Hematopoietic multipotent progenitor cell treated with erythropoietin and hydrocortisone succinate and interleukin-3 and kit ligand, for 4 days (in vitro differentiated cells): ENCODE measurements at places on chromosomes 5 and 9.
A peak's percentile ranks its signal among the peaks of the same experiment; 100 is the strongest.

DNA sequence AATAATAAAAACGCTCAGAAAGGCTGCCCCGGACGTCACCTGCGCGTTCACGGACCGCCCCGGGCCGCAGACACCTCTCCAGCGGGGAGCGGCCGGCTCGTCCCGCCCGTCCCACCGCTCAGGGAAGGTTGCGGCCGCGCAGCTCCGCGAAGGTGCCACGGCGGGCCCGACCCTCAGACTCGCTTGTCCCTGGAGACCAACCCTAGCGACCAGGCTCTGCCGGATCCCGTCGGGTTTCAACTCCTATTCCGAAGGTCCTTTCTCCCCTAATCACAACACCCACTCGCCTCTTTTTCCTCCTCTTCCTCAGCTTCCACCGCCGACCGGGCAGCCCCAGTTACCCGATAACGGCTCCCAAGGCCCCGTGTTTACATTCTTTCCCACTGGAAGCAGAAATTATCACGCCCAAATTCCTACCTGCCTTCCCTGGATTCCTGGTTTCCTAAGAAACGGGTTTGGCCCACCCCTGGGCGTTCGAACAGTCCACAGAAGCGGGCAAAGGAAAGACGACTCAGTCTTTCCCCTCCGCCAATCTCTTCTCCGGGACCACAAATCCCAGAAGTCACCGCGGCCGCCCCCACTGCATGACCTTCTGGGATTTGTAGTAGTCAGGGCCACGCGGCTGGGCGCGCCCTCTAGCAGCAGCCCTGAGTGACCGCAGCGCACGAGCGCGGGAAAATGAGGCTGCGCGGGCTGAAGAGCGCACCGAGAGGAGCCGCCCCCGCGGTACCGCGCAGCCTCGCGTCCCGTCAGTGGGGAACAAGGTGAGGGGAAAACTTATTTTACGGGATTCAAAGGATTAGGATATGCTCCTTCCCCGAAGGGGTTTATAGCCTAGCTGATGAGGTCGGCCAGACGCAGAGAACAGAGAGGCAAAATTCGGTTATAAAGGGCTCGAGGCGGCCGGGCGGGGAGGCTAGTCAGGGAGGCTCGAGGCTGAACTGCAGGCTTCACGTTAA is at the start of gene TTC33:
Gene TTC33, minus strand, starts transcription at position 555 of the 959 bp plus-strand sequence. CDS start 8,943 bp downstream, outside the sequence.
- DNase-seq = peak; percentile 98

DNA sequence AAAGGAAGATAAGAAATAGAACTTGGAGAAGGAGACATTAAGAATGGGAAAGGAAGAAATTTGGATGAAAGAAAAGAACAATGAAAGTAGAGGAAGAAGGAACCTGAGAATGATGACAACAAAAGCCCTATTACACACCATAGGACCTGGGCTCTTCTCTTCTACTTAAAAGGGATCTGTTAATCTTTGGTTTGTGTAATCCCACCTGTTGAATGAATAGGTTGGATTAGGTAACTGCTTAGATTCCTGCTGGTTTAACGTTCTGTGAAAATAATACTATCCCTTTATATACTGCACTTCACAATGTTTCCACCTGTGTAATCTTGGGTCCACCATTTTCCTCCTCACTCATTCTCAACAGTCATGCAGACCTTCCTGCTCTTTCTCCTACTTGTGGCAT is 157.8 kb upstream of the ATP10B start:
- DNase-seq = no peak

DNA sequence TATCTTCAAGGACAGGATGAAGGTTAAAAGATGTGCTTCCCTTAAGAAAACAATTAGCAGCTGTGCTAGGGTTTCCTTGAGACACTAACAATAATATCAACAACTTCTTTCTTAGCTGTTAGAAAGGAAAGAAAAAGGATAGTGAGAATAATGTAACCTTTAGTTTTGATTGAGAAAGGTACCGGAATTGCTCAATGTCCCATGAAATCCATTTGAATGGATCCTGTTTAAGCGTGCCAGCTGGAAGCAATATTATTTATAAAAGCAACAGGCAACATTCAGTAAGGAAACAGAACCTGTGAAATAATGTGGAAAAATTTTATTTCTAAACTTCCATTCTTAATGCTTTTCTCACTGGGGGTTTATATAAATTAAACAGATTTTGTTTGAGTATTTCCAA is 120.9 kb downstream of the CCDC192 start:
- DNase-seq = no peak

DNA sequence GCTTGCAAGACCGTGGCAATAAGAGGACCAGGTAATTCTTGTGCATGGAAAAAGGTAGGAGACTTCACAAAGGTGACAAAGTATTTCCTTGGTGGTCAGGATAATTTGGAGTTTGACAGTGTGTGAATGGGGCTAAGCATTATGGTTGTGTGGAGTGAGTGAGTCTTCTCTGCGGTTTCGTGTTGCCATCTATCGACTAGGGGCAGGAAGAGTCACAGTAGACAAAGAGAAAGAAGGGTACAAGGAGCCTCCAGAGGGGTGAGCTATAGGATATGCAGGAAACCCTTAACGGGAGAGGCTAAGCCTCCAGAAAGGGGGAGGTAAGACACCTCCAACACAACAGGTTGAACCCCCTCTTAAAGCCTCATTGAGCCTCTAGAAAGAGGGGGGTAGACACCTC is 64.0 kb upstream of the RANBP6 start:
- DNase-seq = no peak

DNA sequence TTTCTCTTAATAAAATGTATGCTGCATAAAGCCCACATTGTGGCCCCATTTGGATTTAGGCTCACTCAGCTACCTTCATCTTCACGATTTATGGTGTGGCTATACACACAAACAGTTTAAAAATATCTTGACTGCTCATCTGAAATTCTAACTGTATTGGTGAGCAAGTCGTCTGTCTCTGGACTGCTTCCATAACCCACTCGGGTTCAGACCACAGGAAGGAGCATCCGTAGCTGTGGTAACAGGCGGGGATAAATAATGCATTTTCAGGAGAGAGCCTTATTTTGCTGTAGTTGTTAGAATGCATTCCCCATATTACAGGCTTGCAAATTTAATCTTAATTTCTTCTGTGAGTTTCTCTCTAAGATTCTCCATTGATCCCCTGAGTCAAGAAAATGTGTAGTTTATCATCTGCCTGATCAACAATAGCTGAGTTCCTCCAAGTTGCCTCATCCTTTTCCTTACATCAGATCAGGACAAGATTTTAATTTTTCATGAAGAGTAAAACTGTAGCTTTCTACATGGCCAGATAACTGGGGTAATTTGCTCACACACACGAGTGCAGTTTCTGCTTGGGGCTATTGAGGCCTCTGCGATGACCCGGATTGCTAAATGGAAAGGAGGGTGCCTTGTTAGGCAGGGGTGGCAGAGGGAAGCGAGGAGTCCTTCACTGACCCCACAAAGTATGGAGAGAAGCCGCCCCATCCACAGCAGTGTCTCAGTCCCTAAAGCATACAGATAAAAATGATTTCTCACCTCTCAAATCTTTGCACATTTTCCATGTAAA is 133.9 kb downstream of the FSTL4 start:
- no peak for DNase-seq

DNA sequence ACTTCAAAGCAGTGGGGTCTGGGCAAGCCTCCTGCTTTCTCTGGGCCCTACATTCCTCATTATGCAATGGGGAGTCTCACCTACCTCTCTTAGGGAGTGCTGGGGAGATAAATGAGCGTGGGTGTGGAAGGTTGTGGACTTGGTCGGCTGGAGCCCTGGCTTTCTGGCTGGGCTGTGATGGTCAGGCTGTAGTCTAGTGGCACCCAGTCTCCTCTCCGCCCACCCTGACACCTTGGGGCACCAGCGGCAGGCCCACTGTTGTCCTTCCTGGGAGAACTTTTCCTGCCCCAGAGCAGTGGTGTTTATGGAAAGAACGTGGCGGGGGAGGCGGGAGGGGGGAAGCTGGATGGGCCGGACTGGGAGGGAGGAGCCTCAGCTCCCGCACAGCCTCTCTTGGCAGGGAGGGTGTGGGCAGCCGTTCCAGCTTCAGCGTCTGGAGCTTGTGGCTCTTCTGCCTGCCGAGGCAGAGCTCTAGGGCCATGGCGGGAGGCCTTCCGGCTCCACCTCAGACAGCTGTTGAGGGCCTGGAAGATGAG is 4.1 kb downstream of the PTGS1 start:
- DNase-seq = peak; percentile 85

DNA sequence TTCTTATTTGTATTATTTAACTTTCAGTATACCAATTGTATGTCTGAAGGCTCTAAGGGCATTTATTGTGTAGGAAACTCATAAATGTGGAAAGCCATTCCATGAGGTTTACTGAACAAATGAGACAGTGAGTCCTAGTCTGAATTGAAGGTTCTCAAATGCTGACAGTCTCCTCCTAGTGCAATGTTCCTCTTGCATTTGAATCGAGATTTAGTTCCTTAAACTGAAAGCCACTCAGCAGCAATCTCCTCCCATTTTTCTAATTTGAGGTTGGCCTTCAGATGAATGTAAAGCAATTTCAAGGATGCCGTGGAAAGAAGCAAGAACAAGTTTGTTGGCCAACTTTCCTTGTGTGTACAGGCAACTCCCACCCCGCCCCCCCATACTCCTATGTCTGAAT is 493.2 kb upstream of the KLF4 start:
- peak; percentile 27 for DNase-seq

DNA sequence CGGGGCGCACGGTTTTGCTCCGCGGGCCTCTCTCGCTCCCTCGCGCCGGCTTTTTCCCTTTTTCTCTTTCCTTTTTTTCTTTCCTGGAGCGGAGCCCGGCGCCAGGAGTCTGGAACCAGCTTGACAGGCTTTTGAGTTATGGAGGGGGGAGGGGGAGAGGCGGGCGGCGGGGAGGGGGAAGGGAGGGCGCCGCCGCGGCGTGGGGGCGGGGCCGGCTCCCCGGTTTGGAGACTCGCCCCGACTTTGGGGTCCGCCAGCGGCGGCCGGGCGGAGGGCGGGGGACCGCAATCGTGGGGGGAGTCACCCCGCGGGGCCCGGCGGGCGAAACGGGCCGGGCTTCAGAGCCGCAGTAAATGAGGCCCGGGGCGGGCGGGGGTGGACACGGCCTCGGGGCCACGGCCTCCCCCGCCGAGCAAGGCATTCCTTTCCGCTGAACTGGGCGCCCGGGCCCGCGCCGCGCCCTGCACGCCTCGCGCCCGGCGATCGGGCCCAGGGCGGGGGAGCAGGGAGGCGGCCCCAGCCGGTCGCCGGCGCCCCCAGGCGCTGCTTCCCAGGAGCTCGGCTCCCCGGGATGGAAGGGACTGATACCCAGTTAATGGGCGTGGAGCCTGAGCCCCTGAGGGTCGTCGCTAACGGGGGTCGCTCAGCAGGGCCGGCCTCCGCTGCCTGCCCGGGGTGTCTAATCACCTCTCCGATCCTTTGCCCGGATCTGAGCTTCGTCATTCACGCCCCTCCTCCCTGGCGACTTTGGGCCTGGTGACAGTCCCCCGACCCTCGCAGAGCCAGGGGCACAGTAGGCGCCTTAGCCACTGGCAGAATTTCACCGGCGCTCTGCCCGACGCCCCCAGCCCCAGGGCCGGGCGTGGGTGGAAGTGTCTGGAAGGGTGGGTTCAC is 138.1 kb downstream of the C9orf50 start:
- peak; percentile 41 for DNase-seq

DNA sequence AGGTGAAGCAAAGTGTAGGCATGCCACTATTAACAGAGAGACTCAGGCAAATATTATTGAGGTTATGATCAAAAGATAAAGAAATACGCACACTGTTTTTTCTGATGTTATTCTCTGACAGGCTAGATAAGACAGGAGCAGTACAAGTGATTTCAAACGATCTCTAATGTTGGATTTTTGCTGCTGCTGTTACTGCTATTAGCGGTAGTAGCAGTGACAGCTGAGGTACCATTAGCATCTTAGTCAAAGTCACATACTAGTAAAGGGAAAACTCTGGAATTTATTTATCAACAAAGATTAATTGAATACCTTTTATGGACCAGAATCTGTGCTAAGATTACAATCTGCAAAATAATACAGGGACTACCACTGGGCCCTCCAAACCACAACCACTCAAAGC is 362.4 kb upstream of the CDH6 start:
- DNase-seq = no peak

- peak; percentile 98 for DNase-seq
Observed at GRCh38 chr9:126471084-126471624, 142.6 kb upstream of the LMX1B start.

DNA sequence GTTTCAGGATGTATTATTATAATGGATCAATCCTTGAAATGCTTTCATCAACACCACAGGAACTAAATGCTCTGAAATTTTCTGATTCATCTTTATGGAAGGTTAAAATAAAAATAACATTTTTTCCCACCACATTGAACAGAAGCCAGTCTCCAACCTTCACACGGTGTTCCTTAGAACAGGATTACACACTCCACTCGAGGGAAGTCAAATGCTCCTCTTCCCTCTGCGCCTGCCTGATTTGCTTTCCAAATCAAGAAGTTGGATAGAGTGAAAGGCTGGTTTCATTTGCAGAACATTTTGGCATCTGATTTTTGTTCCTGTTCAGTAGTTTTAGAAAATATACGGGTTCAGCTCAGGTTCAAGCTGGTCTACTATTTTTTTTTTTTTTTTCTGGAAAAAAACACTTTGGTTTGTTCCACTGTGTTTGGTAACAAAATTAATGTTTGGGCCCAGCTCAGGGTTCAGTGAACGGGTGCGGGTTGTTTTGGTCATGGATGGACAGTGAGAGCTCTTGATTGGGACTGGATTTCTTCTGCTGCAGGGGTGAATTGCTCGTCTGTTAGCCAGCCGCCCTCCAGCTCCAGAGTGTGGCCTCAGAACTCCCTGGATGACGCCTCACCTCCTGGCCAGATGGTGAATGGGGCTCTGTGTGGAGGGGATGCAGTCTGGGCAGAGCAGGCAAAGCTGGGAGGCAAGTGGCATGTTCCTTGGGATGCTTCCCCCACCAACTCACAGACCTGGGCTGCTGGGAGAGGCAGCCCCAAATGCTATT is 82.4 kb upstream of the STC2 start:
- DNase-seq = no peak

GRCh38 chr5:35029333-35029732 is 18.4 kb downstream of the AGXT2 start:
- DNase-seq = no peak

- peak; percentile 90 for DNase-seq
Observed at GRCh38 chr5:132456296-132456986, 34.1 kb downstream of the IRF1 start.

- no peak for DNase-seq
Observed at GRCh38 chr9:12879961-12880360, 105.1 kb downstream of the LURAP1L start.

- DNase-seq = no peak
Observed at GRCh38 chr5:2591777-2592453, 159.6 kb downstream of the IRX2 start.

DNA sequence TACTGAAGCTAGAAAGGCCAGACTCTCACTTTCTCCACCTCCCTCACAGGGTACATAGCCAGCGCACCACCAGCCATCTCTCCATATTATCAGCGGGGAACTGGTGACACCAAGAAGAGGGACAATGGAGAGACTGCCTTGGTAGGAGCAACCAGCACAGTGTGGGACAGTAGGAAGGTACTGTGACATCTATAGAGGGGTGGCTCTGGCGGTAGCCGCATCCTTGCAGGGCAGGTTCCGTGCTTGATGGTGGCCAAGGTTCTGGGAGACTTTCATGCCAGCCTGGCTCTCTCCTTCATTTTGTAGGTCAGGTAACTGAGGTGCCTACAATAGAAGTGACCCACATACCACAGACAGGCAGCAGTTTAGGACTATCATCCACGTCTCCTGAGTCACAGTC is 65.5 kb upstream of the SMIM23 start:
- DNase-seq = no peak

- DNase-seq = no peak
Observed at GRCh38 chr5:178672630-178673029, 45.8 kb upstream of the CLK4 start.

- no peak for DNase-seq
Observed at GRCh38 chr5:34511481-34511880, 144.6 kb upstream of the RAI14 start.
